NCI-H1092 (cell line): ENCODE measurements at places on chromosomes 13 and 19.

DNA sequence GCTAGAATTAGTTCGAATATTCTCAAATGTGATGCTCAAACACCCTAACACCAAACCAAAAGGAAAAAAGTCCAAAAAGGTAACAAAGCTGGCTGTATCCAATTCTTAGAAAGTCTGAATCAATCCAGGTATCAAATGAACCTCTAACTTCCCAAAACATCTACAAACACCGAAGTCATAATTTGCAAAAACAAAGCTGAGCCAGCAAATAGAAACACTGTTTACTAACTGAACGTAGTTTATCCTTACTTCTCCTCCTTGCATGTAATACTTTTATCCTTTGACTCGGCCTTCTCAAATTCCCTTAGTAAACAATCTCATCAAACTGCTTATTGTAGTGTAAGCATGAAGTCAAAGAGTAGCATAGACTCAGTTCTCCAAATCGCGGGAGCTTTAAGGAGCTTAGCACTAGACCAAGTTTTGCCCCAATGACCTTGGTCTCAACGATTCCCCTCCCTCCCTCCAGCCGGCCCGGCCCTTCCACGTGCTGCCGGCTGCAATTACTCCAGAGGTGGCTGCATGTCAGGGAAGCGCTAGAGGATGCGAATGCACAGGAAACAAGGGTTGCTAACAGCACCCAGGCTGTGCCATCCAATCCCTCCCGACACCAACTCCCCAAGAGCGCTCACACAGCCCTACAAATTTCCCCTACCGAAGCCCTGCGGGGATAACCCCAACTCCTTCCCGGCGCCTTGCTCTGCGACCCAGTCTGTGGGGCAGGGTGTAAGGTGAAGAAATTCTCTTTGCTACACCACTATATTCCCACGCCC is 693 bp downstream of the XPO4 start:
- DNase-seq, result peak; percentile 15

DNA sequence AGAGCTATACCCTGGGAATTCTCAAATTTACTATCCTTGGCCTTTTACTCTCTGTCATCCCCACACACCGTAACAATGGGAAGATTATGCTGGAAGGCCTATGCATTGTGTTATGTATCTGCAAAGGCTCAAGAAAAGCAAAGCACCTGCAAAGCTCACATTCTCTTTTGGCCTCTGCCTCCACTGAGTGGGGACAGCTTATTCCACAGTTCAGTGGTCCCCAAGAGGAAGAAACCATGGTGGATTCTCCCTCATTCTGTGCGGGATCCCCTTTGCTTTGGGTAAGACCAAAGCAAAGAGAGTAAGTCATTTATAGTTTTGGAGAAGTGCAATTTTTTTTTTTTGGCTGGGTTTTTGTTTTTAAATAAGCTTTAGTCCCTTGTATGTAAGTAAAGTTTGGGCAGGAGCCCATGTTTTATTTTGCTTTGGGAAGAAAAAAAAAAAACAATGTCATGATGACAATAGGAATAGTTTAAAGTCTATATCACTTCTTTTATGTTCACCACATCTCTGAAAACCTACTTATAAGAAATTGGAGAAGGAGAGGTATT is 530.6 kb downstream of the FGF9 start:
- DNase-seq, result no peak

- DNase-seq, result no peak
These were observed 4.1 kb downstream of the GRIN3B start for GRCh38 chr19:1004204-1004802.

- no peak for DNase-seq
These were observed 256.1 kb downstream of the FOXO1 start for GRCh38 chr13:40410315-40410714.

DNA sequence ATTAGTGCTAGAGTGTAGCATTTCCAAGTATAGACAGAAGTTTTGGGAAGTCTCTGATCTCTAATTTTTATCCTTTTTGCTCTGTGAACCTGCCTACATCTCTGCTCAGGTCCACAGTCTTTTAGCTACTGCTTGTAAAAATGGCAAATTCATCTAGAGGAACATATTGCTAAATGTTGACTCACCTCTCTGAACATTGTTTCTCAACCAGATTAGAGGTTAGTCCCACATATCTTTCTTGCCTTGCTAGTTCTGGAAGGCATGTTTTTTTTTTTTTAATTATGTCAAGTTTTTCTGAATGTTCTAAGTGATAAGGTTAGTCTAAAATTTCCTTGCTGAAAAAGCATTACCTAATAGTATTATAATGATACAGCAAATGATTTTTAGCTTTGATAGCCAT is 2889.6 kb upstream of the PCDH20 start:
- no peak for DNase-seq

GRCh38 chr13:107531180-107531579 is 684.2 kb downstream of the LIG4 start:
- DNase-seq, result no peak

- peak; percentile 76 for DNase-seq
These were observed 309.5 kb downstream of the TEX29 start for GRCh38 chr13:111629926-111630325.

DNA sequence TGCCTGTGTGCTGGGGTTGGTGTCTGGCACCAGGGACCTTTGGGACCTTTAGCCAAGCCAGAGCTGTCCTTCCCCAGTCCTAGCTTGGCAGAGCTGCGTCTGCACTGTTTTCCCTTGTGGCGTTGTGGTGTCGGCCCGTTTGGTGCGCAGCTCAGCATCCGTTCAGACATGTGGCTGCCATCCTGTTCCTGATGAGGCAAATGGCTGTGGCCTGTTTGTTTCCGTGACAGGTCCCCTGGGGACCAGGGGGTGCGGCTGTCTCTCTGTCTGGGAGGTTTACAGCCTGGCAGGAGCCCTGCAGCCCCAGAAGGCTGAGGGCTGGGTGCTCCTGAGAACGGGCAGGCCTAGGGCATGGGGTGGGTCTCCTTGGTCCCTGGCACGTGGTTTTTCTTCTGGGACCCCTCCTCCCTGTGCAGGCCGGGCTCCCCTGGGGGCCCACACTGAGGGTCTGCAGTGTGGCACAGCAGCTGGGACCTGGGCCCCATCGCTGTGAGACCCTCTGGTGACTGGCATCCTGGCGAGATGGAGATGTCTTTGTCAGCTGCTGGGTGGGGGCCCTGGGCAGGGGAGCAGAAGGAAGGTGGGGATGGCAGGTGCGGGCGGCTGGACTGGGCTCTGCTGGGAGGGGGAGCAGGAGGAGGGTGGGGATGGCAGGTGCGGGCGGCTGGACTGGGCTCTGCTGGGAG is 4.0 kb downstream of the SPPL2B start:
- DNase-seq, result peak; percentile 53

- no peak for DNase-seq
These were observed 3.6 kb upstream of the CACNG8 start for GRCh38 chr19:53958823-53959757.

GRCh38 chr13:20136781-20137703 is 23.8 kb downstream of the GJA3 start:
- no peak for DNase-seq

DNA sequence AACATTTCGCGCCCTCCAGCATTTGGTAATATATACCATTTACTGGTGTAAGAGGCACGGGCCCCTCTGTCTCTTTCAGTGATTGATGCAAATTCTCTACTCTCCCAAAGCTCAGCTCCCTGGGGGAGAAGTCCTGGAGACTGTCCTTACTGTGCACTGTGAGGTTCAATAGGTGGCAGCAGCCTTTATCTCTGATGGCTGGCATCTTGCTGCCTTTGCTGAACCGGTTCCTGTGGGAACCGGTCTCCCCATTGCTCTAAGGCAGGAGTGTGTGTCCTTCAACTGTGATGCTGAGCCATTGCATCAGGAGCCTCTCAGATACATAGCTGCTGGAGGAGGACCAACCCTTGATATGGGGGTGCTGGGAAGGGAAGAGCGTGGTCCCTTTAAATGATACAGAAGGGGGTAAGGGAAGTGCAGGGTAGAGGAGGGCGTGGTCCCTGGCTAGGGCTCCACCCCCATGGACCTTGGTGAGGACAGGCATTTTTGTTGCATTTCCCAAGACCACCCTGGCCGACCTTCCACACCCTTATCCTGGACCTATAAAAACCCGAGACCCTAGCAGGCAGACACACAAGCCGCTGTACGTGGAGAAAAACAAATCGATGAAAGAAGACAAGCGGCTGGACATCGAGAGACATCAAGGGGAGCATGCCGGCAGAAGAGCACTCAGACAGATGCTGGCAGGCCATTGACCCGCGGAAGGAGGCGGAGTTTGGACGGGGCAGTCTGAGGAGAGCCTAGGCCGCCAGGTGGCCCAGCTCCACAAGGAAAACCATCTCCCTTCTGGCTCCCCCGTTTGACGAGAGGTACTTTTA is 41.1 kb upstream of the GTF3A start:
- DNase-seq, result no peak

GRCh38 chr13:44429311-44429710 is 55.7 kb downstream of the SERP2 start:
- no peak for DNase-seq

DNA sequence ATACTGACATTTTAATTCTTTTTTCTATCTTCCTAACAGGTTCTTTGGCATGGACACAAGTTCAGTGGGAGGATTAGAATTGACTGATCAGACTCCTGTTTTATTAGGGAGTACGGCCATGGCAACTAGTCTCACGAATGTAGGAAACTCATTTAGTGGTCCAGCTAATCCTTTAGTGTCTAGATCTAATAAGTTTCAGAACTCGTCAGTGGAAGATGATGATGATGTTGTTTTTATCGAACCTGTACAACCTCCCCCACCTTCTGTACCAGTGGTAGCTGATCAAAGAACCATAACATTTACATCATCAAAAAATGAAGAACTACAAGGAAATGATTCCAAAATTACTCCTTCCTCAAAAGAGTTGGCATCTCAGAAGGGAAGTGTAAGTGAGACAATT is 34.5 kb downstream of the ZMYM2 start:
- DNase-seq, result no peak

DNA sequence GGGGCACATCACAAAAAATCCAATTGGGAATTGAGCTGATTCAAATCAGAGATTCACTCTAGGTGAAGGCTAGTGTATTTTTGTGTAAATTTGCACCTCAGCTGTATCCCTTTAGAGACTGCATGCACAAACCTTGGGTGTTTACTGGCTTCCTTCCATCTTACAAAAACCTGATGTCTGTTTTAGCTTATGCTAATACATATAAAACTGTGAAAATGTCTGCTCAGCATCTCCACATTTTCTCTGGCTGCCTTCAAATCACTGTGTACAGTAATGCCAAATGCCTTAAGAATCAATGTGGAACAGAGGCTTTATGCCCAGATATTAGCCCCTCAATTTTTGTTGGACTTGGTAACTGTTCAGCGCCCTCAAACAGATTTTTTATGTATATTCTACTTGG is 675.8 kb upstream of the SLITRK6 start:
- no peak for DNase-seq

DNA sequence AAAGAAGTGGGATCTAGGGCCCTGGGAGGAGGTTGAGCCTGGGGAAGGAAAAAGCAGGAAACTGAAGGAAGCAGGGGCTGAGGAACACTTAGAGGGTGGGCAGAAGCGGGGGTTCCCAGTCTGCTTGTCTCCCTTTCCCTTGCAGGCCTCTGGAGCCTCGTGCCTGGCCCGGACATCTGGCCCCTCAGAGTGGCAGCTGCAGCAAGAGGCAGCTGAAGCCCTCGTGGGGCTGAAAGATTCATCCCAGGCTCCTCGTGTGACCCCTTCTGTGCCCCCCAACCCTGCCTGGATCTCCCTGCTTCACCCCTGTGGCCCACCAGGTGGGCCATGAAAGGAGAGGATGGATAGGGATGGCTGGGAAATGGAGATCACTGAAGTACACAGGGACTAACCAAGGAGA is 5.5 kb downstream of the DMRTC2 start:
- no peak for DNase-seq

- no peak for DNase-seq
These were observed 1.6 kb upstream of the KLK10 start for GRCh38 chr19:51020988-51021651.

DNA sequence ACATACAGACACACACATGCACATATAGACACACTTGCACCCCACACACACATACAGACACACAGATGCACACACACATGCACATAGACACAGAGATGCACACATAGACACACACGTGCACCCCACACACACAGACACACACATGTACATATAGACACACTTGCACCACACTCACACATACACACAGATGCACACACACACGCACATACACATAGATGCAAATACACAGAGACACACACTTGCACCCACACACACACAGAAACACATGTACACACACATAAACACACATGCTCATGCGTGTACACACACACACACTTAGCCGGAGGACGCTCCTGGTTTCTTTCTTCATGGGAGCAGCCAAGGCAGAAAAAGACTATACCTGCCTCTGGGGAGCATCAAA is 10.0 kb downstream of the COL4A2 start:
- no peak for DNase-seq

DNA sequence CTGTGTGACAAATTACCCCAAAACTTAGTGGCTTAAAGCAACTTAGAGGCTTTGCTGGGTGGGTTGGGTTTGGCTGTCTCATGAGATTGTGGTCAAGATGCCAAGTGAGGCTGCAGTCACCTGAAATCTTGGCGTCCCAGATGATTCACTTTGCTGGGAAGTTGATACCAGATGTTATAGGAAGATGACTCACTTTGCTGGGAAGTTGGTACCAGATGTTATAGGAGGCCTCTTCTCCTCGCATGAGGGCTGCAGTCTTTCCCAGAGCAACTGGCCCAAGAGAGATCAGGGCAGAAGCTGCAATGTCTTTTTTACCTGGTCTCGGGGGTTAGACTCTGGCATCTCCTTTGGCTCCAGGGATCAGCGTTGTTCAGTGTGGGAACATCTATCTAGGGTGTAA is 16.8 kb downstream of the TEX29 start:
- DNase-seq, result no peak

DNA sequence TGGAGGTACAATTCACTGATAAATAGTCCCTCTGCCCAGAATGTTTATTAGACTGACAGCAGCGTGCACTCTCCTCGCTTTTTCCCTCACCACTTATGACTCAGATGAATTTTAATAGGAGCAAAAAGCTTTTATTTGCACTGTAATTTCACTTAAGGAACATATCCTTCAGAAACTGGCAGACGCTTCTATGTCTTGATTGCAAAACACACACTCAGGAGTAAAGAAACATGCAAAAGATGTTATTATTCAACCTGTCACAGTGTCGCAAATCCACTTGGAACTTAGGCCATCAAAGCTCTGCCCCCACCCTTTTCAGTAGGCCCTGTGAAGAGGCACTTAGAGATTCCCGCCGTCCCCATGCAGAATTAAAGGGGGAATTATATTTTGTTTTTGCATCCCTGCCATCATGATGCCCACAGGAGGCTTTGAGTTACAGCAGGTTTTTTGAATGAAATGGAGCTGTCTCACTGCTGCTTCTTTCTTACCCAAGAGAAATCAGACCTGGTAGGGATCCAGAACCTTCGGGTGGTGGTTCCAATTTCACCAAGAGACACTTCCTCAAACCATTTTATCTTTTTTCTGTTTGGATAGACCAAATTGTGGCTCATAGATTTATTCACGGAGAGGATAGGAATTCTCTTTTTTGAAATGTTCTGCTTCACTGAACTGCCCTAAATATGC is 74.5 kb downstream of the GGACT start:
- peak; percentile 46 for DNase-seq

GRCh38 chr13:98794498-98794897 is 42.0 kb upstream of the SLC15A1 start:
- DNase-seq, result no peak
